Activated T-helper 1 cell treated with anti-CD3 and anti-CD28 coated beads, Interleukin-2, amount 50 U/mL, for 16 hours (primary cell): ENCODE measurements at places on chromosomes 4 and X.

- DNase-seq: no peak
Observed at GRCh38 chr4:121155893-121156292, 8.2 kb downstream of the TNIP3 start.

GRCh38 chr4:53037892-53038291 lies 175.8 kb downstream of the RASL11B start:
- no peak for DNase-seq

DNA sequence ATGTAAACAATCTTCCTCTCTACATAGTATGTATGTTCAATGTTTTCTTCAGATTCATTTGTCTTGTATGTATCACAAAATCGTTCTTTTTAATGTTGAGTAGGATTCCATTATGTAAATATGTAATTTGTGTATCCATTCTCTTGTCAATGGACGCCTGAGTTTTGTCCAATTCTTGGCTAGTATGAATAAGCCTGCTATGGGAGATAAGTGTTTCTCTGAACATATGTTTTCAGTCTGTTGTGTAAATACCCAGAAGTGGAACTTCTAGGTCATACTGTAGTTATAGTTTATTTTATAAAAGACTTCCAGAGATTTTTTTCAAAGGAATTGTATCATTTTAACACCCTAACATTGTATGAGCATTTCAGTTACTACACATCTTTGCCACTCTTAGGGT lies 2.8 kb downstream of the SMIM31 start:
- no peak for DNase-seq

- no peak for DNase-seq
Observed at GRCh38 chr4:105666693-105667092, 41.8 kb downstream of the INTS12 start.

GRCh38 chr4:39486221-39486804 lies 27.5 kb downstream of the LIAS start:
- DNase-seq: no peak

DNA sequence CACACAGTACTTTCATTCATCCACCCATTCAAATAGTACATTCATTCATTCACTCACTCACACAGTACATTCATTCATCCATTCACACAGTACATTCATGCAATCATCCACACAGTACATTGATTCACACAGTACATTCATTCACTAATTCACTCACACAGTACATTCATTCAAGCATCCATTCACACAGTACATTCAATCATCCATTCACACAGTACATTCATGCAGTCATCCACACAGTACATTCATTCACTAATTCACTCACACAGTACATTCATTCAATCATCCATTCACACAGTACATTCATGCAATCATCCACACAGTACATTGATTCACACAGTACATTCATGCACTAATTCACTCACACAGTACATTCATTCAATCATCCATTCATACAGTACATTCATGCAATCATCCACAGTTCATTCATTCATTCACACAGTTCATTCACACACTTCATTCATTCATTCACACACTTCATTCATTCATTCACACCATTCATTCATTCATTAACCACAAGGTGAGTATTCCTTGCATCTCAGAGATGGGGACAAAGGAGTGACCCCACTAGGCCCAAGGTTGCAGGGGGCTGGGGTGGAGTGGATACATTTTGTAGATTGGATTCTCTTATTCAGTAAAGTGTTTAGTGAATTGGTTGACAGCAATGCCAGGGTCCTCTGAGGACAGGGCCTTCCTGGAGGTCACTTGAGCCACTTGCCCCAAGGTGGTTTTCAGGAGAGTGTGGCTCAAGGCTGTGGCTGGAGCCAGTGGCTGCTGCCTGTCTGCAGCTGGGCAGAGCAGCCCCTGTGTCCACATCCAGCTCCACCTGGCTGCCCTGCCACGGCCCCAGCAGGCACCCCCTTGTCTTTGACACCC lies 4.3 kb upstream of the SPON2 start:
- DNase-seq: no peak

DNA sequence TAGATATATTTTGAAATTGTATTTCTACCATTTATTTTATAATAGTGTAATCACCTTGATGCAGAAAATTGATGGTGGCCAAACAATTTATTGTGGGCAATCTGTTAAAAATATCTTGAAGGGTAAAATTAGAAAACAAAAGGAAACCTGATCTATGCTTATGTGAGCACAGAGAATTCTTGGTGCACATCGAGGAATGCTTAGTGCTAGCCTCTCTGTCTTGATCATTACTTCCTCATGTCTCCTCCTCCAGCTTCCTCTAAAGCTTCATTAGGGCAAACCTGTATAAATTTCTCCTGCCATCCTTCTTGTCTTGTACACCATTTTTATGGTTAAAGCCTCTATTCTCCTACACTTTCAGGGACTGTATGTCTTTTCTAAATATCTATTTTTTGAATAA lies 725.8 kb downstream of the RAPGEF2 start:
- no peak for DNase-seq

- DNase-seq: no peak
Observed at GRCh38 chrX:9593756-9594155, 128.9 kb downstream of the TBL1X start.

- DNase-seq: no peak
Observed at GRCh38 chr4:168995537-168996295, 14.3 kb downstream of the CBR4 start.

- DNase-seq: no peak
Observed at GRCh38 chr4:120897981-120898719, 24.4 kb downstream of the PRDM5 start.

GRCh38 chrX:40268188-40268520 lies 170.4 kb upstream of the BCOR start:
- DNase-seq: no peak

DNA sequence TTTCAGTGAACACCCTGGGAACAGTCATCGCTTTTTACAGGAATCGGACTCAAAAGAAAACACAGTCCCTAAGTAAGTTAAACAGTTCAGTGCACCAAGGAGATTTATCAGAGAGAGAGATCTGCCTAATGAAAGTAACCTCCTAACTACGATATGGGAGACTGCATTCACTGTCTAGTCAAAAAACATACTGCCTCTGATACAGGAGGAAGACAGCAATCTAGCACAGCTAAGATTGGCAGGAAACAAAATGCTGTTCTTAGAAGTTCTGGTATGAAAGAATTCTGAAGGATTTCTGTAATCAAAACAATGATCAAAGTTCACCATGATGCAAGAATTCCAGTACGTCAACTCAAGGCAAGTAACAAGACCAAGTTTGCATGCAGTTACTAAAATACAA lies 92.8 kb downstream of the MAML3 start:
- no peak for DNase-seq

DNA sequence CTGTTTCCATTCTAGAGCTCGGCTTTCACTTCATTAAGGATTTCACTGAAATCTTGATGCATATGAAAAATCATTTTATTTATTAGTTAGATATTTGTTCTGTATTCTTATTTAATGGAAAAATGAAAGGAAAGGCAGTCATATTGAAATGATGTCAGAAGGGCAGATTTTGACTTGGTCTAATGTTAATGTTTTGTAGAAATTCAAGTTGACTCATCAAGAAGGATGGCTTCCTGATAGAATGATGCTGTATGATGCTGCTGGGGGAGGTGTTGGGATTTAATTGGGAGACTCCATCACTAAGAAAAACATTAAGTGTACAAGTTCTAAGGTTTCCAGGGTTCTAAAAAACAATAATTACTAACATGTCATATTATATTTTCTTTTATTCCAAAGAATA lies 204.8 kb downstream of the PDGFC start:
- no peak for DNase-seq

- no peak for DNase-seq
Observed at GRCh38 chr4:138298866-138299265, 56.7 kb upstream of the SLC7A11 start.

GRCh38 chrX:17535229-17535628 lies 160.2 kb downstream of the NHS start:
- DNase-seq: no peak

DNA sequence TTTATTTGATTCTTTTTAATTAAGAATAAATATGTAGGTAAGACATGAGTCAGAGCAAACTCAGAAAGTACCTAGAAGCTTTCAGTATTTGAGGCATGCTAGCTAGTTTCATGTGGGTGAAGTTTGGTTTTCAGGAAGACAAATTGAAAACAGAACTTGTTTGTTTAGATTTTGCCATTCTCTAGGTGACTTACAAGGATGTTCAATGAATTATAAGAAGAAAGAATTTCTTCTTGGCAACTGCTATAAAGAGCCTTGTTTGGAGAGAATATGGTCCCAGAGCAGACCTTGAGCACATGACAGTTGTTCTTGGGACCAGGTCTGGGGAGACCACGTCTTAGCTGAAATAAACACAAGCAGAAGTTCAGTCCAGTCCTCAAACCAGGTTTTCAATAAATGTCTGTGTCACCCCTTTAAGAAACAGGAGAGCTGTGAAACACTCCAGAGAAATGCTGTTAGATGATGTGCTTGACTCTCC lies 38.0 kb upstream of the IL21 start:
- no peak for DNase-seq

- no peak for DNase-seq
Observed at GRCh38 chrX:106894392-106894909, 8.7 kb downstream of the RIPPLY1 start.

DNA sequence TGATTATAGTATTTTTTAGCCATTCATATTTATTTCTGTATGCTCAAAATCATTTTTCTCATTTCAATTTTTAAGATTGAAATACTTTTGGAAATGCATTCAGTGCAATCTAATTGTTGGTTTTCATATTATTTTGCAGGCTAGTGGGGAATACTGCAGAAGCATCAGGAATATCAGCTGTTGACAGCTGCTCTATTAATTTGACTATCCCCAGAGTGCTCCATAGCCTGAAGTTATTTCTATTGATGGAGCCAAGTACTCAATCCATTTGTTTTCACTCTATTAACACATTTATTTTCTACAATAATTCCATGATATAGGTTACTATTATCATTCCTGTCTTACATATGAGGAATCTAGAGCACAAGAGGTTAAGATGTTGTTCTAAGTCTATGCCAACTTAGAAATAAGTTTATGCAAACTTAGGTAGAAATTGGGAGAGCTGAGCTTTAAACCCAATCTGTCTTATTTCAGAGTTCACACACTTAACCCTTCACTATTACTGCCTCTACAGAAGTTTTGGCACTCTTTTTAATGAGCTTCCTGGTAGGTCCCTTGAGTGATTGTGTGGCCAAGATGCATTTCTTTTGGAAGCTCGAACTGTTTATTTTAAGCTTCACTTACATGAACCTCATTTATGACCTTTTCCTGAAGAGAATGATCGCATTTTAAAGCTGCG lies 65.6 kb upstream of the PCDH18 start:
- no peak for DNase-seq

DNA sequence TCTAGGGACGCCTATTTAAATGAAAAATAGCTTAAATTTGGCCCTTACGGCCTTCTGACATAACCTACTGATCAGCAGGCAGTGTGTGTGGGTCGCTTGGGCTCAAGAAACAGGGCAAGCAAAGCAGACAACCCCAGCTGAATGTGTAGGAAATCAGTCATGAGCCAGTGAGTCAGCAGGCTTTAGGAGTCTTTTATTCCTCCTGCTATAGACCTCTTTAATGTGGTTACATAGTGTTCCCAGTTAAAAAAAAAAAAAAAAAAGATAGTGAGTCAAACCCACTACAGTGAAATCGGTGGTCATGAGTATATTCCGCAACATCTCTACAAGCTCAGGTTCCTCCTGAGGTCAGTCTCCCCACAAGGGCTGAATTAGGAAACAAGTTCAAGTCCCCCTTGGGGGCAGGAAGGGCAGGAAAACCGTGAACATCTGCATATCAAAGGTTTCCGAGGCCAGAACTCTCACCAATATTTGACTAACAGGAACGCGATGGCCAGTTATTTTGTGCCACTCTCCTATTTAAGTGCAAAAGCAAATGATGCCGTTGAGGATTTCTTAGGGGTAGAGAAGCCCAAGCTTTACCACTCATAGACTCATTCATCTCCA lies 32.7 kb downstream of the ACSL1 start:
- no peak for DNase-seq

DNA sequence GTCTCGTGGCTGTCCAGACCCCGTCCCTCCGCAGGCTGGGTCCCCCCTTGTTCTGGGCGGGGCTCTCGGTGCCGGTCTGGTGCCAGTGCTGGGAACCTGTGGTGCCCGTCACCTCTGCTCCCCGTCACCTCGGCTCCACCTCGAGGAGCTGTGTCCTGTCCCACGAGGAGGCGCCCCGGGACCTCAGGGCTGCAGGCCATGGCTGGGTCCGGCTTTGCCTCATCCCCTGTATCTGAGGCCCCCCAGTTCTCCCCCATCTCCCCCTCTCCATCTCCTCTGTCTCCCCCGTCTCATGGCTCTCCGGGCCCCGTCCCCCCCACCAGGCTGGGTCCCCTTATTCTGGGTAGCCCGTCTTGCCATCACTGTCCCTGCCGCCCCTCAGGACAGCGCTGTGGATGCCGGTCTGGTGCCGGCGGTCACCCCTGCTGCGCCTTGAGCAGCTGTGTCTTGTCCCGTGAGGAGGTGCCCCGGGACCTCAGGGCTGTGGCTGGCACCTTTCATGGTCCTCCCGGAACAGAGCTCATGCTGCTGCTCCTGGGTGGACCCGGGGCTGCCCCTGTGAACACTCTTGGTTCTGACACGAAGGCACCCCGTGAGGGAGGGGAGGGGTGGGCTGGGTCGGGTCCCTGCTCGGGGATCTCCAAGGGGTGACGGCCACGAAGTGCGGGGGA lies 13.4 kb upstream of the GTPBP6 start:
- no peak for DNase-seq

GRCh38 chrX:148588649-148589310 lies 88.4 kb downstream of the AFF2 start:
- DNase-seq: no peak

GRCh38 chr4:56480691-56481090 lies 13.3 kb downstream of the SRP72 start:
- no peak for DNase-seq

DNA sequence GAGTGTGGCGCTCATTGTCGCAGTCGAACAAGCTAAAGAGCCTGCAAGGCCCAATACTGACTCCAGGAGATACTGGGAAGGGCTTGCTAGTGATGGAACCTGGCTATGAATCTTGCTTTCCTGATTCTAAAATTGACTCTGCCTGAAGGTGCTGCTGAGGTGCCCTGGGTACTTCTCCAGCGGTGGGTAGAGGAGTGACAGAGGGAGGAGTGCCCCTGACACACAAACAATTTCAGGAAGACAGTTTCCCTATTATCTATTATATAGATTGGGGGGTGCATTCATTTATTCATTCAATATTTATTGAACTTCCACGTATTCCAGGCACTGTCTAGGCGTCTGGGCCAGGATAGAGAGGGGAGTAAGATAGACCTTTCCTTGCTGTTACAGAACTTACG lies 339.2 kb upstream of the GATB start:
- DNase-seq: no peak

- DNase-seq: no peak
Observed at GRCh38 chrX:9148615-9149399, 114.9 kb upstream of the FAM9B start.

- DNase-seq: no peak
Observed at GRCh38 chr4:1416051-1416947, 10.1 kb upstream of the NKX1-1 start.

- DNase-seq: no peak
Observed at GRCh38 chr4:109649872-109650271, 53.4 kb downstream of the CASP6 start.

DNA sequence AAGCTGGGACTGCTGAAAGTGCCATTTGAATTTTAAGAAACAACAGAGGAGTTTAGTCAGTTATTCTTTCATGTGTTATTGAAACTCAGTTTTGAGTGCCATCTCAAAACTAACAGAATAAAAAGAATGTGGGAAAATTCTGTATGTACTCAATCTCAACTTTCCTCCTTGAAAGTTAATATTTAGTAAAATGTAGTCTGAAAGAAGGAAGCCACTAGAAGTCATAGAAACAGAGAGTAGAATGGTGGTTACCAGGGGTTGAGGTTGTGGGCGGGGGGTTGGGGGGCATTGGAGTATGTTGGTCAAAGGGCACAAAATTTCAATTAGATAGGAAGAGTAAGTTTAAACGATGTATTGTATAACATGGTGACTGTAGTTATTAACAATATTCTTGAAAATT lies 628.3 kb upstream of the MAGEB2 start:
- DNase-seq: no peak
